M059J (cell line): ENCODE measurements at places on chromosomes 1 and 21. TPM values are rescaled to one million over a fixed set of nuclear protein-coding genes. Genes with fewer than 3 reads are reported as not detected.

GRCh38 chr1:147804942-147805723 lies 44.7 kb upstream of the GJA5 start:
- no peak for DNase-seq

DNA sequence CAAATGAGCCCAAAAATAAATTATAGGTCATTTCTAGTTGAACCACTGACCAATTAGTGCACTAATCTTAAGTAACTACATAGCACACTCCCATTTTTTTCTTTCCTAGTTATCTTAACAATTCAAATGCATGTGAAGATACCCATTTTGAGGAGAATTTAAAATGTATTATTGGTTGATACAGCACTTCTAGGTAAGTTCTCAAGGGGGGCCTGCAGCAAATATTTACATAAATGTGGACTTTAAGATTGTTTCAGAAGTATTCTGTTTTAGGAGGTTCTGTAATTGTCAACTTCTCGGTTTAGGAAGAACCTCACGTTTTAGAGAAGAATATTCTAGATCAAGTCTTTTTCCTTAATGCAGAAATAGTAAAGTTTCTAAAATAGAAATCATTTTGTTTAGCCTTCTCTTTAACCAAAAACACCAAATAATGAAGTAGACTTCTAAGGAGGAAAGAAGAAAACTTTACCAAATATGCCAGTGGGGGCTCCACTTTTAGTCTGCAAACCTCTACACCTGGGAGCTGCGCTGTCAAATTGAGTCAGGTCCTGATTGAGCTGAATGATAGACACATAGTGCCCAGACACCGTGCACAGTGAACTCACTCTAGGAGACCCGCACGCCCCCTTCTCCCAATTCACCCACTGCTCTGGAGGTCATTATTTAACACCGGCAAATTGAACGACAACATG lies 144.4 kb downstream of the RUNX1 start:
- no peak for DNase-seq

DNA sequence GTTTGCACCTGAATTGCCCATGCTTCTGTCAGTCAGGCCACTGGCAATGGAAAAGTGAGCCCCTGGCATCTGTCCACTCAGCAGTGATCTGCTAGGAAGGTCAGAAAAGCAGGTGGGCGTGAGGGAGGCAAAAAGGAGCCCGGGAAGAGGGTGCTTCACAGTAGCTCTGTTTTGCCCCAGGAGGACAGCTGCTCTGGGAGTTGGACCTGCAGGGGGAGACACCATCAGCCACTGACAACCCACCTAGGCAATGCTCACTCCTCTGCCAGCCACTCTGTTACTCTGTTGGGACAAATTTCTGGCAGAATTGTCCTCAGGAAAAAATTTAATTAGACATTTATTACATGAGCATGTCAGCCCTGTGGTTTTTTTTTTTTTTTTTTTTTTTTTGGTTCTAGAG lies 146.4 kb downstream of the LRIG2 start:
- DNase-seq, result no peak

- no peak for DNase-seq
Observed at GRCh38 chr1:14106126-14106525, 406.1 kb downstream of the PRDM2 start.

DNA sequence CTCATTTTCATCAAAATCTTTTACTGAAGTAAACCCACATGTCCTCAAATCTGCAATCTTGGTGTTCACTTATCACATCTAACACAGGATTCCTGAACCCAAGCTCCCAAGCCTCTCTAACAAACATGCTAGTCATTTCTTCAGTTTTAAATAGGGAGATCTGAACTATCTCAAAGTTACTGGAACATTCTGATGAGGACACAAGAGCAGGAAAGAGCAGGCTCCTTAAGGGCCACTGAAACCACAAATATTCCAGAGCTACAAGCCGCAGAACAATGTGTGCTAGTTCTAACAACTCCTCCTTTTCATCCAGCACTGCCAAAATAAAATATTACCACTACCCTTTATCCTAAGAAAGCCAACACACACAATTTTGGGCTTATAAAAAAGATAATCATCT lies 38.9 kb downstream of the WARS2 start:
- peak; percentile 58 for DNase-seq

- peak; percentile 99 for DNase-seq
Observed at GRCh38 chr1:186375152-186375928, at the start of the genes ODR4 and TPR. Gene ODR4, plus strand, starts transcription at chr1:186375838. Its CDS starts 3,948 bp downstream, at chr1:186379786. Gene TPR, minus strand, starts transcription at chr1:186375253. Its CDS starts 225 bp downstream, at chr1:186375028.

Gene NUP210L
- not detected in 2 replicates for total RNA-seq

GRCh38 chr21:26117324-26117971 lies 53.1 kb downstream of the APP start:
- no peak for DNase-seq

GRCh38 chr1:15702722-15703550 lies 18.8 kb downstream of the PLEKHM2 start:
- peak; percentile 23 for DNase-seq

DNA sequence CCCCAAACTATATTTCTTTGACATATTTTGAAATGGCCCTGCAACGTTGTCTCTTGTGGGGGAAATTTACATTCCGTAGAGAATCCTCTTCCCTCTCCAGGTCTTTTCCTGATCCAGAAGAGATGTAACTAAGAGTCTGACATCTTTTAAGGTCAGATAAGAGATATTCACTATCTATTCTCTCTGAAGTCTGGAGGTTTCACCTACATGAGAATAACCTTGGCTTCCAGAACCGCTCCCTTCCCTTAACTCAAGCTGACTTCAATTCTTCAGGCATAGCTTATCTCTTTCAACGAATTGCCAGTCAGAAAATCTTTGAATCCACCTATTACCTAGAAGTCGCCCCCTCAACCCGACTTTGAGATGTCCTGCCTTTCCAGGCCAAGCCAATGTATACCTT lies 9.9 kb downstream of the FCRLB start:
- DNase-seq, result no peak

GRCh38 chr1:33346533-33346926 lies 25.6 kb upstream of the A3GALT2 start:
- no peak for DNase-seq

Gene GBP6
- 0.22 and 0.57 TPM in 2 replicates for total RNA-seq

DNA sequence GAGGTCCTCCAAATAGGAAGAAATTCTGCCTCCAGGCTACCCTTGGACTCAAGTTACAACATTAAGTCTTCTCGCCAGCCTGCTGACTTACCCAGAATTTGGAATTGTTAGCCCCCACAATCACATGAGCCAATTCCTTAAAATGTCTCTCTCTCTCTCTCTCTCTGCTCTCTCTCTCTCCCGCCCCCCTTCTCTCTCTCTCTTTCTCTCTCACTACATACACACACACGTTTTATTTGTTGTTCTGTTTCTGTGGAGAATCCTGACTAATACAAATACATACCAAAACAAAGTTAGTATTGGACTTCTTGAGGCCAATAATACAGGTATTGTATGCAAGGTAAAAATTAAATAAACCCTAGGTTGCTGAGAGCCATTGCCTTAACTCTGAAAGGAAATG lies 72.1 kb downstream of the TNFSF18 start:
- DNase-seq, result peak; percentile 70

DNA sequence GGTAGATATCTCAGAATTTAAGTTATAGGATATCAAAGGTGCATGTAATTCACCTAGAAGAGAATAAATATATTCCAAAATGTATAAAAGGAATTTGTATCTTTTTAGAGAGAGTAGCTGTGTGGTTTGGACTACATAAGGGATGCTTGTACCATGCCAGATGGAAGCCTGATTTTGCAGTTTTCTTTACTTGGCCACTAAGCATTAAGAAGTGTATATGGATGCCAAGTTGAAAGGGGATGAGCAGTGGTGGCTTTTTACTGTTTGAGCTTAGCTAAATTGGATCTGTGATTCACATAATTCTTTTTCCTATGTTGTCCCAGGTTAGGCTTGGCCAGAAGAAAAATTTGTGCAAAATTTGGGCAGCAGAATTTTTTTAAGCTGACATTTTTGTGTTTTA lies 43.5 kb upstream of the TTLL7 start:
- no peak for DNase-seq

Gene C1orf105
- total RNA-seq, result not detected in 2 replicates

Gene RCSD1
- total RNA-seq, result 0.15 and 0.81 TPM in 2 replicates

Gene RGS18
- total RNA-seq, result not detected in 2 replicates

DNA sequence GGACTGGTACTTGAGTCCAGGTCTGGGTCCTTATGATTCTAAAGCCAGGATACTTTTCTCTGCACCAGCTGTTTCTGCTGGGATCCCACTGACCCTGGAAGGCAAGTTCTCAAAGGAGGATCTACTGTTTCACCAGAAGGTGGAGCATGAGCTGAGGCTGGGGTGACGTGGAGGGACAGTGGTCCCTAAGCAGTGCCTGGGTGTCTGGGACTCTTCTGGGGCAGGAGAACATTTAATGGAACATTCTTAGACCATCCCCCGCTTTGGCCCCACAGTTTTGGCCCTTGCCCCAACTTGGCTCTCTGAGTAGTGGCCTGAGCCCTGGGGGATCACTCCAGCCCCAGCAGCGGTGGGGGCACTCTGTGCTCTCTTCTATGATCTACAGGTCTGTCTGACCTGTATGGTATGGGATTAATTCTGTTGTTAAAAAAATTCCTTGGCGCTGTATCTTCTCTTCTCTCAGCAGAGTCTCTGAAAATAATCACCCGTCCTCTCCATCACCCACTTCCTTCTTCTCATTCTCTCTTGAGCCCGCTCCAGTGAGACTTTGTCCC lies 60.3 kb upstream of the CSF3R start:
- DNase-seq, result no peak

DNA sequence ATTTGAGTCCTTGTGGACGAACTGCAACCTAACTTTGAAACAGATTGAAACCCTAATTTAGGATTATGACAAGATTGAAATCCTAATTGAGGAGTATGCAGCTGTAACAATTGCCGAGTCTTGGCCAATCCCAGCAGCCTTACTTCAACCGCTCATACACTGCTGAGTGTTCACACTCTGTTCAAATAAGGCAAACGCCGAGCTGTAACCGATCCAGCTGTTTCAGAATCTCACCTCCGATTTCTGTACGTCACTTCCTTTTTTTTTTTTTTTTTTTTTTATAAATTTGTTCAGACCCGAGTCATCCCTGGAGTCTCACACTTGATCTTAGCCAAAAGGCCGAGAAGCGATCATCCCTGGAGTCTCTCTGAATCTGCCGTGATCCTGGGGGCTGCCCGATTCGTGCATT lies 22.3 kb upstream of the ATP5PO start:
- no peak for DNase-seq

Gene CR1
- total RNA-seq, result not detected in 2 replicates

DNA sequence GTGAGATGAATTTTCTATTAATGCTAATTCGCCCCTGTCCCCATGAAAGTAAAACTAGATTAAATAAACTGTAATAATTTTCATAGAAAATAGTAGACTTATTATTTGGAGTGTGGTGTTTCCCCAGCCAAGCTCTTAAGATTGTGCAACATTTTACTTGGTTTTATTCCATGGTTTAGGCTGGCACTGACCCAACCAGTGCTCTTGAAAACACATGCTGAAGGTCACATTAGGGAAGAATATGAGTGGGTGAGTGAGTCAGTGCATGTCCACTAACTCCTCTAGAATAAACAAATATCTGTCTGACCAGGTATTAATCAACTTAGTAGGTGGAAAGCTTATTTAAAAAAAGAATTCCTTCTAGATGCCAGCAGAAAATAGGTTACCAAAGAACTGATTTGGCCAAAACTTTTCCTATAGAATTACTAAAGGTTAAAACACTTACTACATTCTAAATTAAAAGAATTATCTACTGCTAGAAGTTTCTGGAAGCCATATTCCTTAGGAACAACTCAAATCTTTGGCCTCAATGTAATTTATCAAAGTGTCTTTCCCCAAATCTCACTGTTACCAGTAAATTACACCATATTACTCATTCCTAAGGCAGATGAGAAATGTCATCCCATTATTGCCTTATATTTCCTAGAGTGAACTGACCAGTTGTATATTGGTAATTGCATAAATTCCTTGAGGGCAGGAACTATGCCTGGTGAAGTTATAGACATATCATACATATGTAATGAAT lies 89.7 kb upstream of the RGS1 start:
- peak; percentile 99 for DNase-seq

Gene ID3
- 909 and 1,078 TPM in 2 replicates for total RNA-seq

Gene KDF1
- total RNA-seq, result not detected in 2 replicates

DNA sequence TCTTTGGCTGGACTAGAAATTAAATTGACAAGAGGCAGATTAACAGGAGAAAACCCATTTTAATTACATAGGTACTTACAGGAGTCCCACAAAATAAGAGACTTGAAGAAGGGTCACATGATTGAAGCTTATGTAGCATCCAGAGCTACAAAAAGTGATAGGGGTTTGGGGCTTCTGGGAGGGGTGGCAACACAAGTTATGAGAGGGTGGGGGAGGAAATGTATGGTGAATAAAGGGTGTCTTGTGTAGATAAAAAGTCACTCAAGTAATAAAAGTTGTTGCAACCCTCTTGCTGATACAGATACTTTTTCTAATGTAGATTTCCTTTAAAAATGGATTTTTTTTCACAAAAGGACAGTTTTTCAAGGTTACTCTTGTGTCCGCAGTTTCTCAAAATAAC lies 24.0 kb downstream of the USP25 start:
- DNase-seq, result no peak

DNA sequence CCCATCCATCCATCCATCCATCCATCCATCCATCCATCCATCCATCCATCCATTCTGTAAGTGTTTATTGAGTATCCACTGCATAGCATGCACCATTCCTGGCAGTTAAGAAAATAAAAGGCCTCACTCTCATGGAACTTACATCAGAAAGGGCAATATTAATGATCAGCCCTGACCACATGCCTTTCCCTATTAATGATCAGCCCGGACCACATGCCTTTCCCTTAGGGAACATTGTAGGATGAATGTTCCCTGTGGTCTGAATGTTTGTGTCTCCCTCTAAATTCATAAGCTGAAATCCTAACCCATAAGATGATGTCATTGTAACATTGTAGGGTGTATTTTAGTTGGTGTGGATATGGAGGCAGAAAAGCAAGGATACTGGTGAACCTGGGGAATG lies 365.8 kb downstream of the KIF26B start:
- DNase-seq, result no peak

DNA sequence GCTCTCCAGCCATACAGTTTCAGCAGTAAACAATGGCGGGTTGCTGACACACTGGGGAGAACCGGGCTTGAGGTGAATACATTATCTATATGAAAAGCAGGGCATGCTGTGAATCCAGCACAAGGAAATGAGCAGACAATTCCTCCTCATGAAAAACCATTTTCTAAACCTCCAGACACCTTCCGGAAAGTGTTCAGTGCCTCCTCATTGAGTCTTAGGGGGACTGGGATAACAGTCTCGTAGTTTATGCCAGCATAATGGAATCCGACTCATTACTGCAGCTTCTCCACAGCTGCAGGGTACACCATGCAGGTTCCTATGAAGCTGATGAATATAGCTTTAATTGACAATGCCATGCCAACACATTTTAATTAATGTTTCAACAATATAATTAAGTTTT lies 284.1 kb downstream of the BACH1 start:
- DNase-seq, result no peak

DNA sequence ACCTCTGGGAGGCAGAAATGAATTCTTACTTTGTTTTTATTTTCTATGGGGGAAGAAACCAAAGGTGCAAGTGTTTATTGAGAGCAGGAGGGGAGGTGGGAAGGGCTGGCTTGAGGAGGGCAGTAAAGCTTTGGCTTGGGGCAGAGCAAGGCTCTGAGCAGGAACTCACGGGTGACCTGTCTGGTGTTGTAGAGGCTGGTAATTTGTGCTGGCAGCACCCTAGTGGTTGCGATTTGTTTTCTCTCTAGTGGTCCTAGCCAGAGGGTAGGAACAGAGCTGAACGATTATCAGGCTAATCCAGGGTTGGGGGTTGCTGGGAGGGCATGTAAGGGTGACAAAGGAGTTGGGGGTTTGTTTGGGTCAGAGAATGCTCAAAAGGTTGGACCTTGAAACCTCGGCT lies 16.6 kb downstream of the TMCC2 start:
- DNase-seq, result no peak

GRCh38 chr1:244296003-244296402 lies 155.7 kb downstream of the ADSS2 start:
- DNase-seq, result no peak

GRCh38 chr1:178935610-178936009 lies 64.7 kb upstream of the ANGPTL1 start:
- no peak for DNase-seq

Gene CSMD2
- total RNA-seq, result 11.8 and 23.0 TPM in 2 replicates
